NCI-H1092 (cell line): ENCODE measurements at places on chromosomes 5 and 9.

- DNase-seq: no peak
These were observed 377.2 kb upstream of the KLF4 start for GRCh38 chr9:107866711-107867311.

GRCh38 chr9:129080298-129080600 lies 662 bp upstream of the DOLPP1 start:
- DNase-seq: no peak

GRCh38 chr9:103225702-103226646 lies 230.8 kb downstream of the CYLC2 start:
- no peak for DNase-seq

DNA sequence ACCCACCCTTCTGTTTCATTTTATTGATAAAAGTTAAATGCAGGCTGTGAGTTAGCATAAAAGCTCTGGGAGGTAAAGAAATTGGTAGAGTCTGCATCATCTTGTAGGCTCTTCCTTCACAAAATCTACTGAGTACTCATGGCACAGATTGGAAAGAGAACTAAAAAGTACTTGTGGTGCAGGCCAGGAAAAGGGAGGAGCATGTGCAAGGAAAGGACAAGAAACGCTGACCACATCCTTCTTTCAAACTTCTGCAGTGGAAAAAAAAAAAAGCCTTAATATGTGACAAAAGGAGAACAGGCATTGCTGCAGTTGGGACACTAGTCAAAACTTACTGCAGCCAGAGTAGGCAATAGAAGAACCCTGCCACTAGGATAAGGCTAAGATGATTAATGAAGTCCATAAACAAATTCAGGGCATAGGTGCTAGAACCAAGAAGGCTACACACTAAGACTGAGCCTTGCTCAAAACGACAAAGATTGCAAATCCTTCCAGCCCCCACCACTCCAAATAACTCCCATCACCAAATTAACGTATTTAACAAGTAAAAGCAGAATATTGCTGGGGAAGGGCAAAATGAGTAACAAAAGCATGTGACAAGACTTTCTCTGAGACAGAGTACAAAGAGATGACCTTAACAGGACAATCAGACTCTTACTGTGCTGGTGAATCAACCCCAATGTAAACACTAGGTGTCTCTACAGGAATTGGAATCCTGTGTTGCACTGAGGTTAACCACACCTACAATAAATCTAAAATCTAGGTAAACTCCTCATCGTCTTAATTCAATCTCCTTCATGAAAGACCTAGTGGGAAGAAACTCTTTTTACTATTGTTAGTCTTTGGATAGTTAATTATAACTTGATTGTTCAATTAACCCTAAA lies 1024.8 kb downstream of the TLE1 start:
- no peak for DNase-seq

DNA sequence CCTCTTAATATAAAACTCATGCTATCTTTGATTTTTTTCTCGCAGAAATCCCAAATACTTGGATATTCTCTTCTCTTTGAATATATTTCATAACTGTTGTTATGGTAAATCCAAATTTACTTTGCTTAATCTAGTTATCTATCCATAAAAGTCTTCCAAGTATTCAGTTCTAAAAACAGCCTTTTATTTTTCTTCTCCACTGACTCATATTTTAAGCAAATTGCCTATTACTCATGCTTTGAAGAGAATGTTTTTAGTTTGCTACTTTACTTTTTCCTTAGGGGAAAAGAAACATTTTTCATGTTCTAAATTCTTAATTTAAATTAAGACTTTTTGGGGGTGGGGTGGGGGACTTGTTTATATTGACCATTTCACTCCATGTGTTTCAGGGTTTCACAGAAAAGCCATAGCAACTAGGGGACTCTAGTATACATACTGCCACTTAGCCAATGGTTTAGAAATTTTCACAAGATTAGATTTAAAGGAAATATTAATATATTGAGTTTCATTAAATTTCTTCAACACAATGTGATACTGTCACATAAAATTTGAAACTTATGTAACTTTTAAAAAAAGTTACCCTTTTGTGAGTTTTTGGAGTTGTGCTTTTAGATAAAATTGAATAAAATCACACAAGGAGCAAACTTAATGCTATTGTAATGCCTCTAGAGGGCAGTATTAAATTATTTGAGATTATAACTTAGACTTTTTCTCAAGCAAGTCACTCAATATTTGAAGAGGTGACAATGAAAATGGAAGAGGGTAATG lies 545.8 kb upstream of the ARRDC3 start:
- DNase-seq: no peak

DNA sequence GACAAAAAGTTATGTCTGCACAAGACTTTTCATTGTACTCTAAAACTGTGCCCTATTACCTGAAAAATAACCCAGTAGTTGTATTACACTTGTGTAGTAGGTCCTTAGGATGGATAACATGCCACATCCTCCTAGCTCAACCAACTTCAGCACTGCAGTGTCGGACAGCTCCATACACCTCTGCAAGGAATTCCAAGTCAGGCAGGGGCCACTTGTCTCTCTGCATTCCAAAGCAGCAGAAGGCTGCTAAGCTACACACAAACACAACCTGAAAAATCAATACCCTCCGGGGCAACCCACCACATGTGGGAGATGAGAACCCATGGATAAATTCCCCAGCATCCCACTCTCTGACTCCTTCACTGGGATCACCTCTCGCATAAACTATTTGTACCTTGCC lies 50.2 kb downstream of the MED10 start:
- no peak for DNase-seq

GRCh38 chr5:66653325-66653724 lies 57.1 kb downstream of the MAST4 start:
- DNase-seq: no peak

DNA sequence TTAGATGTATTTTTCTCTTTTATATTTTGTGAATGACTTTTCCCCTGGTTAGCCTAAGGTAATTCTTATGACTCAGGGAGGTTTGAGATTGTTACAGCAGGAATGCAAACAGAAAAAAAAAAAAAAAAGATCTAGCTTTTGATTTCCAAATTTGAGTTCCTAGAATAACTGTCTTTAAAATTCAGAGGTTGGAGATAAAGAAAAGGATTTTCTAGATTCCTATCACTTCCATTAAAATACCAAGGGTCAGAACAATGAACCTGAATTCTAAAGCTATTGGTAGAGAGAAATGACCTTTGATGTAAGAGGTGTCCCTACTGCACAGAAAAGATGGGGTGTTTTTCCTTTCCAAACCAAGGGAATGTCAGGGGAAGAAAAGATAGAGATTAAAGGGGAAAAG lies 262.5 kb downstream of the DOCK8 start:
- DNase-seq: no peak

DNA sequence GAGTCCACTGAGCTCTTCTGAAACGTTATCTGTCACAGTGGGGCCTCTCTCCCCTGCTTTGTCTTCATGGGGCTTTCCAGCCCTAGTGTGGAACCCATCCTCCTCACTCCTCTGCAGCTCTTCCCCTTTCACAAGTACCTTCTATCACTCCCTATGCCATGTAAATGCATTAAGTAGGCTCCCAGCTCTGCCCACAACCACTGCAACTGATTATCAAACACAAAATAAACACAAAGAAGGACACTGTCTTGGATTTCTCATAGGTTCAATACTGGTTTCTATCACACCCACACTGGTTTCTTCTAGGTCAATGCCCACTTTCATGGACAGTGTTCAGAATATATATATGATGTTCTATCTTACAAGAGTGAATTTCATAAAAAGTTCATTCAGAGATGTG lies 139.4 kb downstream of the GNAQ start:
- no peak for DNase-seq

DNA sequence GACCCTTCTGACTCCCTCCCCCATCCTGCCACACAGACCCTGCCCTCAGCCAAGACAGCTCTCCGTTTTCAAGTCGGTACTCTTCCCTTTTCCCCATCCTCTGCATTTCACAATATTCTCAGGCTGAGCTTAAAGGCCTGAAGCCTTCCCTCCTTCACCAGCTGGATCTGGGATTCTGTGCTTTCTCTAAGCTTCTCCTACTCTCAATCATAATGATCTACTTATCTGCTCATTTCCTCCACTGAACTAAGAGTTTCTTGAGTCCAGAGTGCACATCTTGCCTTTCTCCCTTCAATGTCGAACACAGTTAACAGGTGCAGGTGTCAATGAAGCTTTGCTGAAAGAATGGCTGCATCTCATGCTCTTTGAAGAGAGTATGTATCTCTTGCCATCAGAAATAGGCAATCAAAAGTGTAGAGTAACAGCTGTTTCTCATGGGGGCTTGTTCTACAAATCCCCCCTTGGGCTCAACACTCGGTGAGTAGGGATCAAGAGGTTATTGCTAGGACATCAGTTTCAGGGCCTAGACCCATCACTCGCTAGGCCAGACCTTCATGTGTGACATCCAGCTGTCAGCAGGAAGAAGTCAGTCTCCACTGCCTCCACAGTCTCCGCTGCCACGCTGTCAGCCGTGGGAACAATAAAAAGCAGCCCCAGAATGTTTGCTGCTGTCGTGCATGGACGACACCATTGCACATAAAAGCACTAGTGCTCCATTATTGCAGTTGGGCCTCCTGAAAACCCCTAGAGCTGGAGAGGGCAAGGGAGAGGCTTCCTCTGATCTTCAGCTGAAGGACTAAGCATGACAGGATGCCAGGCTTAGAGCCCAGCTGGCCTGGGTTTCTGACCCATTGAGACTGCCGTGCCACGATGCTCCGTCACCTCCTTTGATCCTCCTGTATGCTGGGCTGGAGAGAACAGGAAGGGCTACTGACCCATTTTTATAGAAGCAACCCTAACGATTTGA lies 23.7 kb downstream of the TRAF1 start:
- no peak for DNase-seq

DNA sequence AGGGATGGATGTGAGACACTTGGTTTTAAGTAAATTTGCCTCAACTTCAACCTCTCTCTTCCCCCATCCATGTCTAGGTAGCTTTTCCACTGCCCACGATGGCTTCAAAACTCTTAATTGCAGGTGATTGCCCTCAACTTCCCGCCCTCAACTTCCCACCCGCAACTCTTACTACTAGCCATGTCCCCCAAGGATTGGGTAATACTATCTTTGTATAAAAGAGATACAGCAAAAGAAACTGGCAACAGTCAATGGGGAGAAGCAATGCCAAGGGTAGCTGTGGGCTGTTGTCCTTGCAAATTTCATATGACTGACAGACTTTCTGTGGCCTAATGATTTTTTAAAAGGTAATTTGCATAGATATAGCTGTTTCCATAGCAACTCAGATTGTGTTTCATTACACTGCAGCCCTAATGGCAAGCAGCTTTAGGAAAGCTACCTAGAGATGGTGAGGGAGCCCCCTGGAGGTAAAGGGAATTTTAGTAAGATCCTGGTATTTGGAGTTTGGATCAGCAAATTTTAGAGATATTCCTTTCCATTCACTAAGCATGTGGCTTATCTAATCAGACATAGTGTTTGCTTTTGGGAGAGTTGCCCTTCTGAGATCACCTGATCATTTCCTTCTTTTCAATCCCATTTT lies 421.5 kb upstream of the DAP start:
- DNase-seq: no peak

- no peak for DNase-seq
These were observed 29.8 kb upstream of the MIER3 start for GRCh38 chr5:56981548-56982315.

GRCh38 chr9:8860925-8861324 lies 1061.3 kb upstream of the DMAC1 start:
- no peak for DNase-seq

GRCh38 chr5:100861148-100861547 lies 41.9 kb downstream of the ST8SIA4 start:
- no peak for DNase-seq

GRCh38 chr5:44225231-44226160 lies 163.7 kb downstream of the FGF10 start:
- no peak for DNase-seq

GRCh38 chr9:109014608-109015280 lies 1.4 kb upstream of the CTNNAL1 start:
- no peak for DNase-seq

DNA sequence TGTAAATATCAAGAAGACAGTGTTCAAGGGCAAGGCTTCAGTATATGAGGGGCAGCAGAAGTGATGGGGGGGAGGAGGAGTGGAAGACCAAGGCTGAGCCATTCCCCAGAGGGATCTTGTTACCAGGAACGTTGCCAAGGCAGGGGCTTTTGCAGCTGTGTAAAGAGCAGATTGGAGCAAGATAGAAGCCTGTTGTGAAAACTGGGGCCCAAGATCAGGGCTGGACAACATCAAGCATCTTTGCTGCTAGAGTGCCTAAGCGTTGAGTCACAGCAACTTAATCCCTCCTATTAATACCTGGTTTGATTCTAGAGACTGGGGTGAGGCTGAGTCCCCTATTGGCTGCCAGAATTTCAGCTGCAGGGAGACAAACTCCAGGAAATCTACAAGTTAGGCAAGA lies 18.4 kb upstream of the ERCC6L2 start:
- peak; percentile 88 for DNase-seq

- no peak for DNase-seq
These were observed 192.0 kb downstream of the AP3B1 start for GRCh38 chr5:78102500-78102899.

DNA sequence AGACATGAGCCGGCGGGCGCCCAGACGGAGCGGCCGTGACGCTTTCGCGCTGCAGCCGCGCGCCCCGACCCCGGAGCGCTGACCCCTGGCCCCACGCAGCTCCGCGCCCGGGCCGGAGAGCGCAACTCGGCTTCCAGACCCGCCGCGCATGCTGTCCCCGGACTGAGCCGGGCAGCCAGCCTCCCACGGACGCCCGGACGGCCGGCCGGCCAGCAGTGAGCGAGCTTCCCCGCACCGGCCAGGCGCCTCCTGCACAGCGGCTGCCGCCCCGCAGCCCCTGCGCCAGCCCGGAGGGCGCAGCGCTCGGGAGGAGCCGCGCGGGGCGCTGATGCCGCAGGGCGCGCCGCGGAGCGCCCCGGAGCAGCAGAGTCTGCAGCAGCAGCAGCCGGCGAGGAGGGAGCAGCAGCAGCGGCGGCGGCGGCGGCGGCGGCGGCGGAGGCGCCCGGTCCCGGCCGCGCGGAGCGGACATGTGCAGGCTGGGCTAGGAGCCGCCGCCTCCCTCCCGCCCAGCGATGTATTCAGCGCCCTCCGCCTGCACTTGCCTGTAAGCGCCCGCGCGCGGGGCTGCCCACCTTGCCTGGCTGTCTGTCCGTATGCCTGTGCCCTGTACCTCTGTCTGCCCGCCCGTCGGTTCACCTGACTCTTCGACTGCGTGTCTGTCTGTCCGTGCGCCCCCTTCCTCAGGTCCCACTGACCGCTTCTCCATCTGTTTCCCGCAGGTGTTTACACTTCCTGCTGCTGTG lies 412 bp downstream of the FGF18 start:
- DNase-seq: no peak

DNA sequence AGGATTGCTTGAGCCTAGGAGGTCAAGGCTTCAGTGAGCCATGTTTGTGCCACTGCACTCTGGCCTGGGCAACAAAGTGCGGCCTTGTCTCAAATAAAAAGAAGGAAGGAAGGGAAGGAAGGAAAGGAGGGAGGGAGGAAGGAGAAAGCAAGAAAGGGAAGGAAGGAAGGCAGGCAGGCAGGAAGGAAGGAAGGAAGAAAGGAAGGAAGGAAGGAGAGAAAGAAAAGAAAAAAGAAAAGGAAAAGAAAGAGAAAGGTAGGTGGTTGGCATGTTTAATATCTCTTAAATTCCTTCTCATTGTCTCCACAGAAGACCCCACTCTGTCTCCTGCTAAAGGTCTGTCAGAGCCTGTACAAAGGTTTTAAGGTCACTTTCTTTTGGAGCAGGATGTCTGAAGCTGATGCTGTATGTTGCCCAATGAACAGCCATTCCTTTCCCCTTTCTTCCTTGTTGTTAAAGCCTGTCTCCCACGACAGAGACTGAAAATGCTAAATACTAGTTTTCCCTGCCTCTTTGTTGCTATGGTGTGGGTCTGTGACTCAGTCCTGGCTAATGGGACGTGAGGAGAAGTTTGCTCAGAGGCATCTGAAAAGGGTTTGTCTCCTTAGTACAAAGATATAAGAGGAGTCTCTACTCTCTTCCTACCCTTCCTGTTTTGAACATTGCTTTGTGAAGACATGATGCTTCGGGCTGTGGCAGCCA lies 213.3 kb downstream of the PCSK1 start:
- no peak for DNase-seq
